ENCODE measurements at places on chromosomes 11 and 22. TPM values are rescaled to one million over a fixed set of nuclear protein-coding genes. Genes with fewer than 3 reads are reported as not detected.

DNA sequence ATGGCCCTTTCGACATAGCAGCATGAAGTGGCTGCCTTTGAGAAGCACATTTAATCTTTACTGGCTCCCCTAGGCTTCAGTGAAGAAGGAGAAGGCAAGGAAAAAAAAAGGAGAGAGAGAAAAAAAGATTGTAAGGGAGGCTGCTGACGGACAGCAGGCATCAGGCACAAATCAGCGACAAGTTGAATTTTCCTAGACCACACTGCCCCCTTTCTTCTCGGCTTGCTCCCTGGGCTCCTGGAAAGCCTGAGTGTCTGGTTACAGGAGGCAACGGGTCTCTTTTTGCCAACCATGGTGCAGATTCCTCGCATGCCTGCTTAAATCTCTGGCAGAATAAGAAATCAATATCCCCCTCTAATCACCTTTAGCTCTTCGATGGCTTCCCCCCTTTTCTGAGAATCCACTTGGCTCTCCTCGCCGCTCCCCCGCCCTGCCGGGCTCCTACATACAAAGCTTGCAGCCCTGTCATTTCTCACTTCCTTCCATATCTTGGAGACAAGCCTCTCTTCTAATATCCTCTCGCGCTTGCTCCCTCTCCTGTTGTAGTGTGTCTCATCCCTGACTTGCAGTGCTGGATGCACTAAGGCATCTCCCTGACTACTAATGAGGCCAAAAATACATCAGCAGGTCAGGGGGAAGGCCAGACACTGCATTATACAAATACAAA, 14.3 kb downstream of the BLID start:
- no peak overlapping the region for H3K27ac ChIP-seq
- H3K4me1 ChIP-seq, result no peaks in the 10 kb centered on the region
- no peak overlapping the region for H3K4me3 ChIP-seq
- no peak for DNase-seq

DNA sequence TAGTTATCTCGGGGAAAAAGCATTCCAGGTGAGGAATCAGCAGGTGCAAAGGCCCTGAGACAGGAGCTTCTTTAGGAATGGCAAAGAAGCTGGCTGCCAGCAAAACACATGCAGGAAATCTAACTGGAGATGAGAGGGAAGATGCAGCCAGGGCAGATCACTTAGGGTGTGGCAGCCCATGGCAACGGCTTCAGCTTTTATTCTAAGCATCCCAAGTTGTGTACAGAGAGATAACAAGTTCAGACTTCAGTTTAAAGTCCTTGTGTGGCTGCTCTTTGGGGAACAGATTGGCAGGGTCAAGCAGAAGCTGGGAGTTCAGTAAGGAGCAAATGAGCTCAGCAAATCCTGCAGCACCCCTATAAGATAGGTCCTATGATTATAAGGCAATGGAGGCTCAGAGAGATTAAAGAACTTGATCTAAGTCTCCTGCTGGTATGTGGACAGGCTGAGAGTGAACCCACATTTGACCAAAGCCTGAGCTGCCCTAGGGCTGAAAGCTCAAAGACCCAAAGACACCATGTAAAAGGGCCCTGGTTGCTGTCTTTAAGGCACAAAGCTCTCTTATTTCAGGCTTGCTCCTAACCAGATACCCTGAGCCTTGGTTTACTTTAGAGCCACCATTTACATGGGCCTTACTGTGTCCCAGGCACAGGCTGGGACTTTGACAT, 466.8 kb downstream of the SOX6 start:
- H3K4me3 ChIP-seq, result no peak overlapping the region
- no peaks in the 10 kb centered on the region for H3K27me3 ChIP-seq
- H3K4me1 ChIP-seq, result no peaks in the 10 kb centered on the region
- H3K36me3 ChIP-seq, result no peaks in the 10 kb centered on the region
- H3K27ac ChIP-seq, result no peak overlapping the region

DNA sequence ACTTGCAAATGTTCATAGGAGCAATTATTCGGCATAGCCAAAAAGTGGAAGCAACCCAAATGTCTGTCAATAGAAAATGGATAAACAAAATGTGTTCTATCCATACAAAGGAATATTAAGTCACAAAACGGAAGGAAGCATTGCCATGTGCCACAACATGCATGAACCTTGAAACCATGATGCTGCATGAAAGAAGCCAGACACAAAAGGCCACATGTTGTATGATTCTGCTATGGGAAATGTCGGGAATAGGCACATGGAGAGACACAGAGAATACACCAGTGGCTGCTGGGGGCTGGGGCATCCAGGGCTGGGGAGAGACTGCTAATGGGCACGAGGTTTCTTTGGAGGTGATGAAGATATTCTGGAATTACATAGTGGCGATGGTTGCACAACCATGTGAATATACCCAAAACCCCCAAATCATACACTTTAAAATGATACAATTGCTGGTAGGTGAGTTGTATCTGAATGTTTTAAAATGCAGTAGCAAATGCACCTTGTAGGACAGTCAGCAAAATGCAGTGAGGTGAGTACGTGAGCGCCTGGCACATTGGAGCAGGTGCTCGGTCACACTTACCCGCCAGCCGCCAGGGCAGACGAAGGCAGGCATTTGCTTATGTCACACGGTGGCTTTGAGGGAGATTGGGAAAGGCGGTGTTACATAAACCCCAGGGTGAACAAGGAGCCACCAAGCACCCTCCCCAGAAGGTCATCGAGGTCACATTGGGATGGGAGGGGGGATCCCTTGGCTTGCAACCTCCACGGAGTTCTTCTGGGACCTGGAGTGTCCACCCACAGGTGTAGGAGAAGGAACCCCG, 6.3 kb upstream of the OSM start:
- H3K27me3 ChIP-seq, result no peaks in the 10 kb centered on the region
- DNase-seq, result no peak
- H3K36me3 ChIP-seq, result no peaks in the 10 kb centered on the region
- H3K27ac ChIP-seq, result no peak overlapping the region
- H3K4me3 ChIP-seq, result no peak overlapping the region

DNA sequence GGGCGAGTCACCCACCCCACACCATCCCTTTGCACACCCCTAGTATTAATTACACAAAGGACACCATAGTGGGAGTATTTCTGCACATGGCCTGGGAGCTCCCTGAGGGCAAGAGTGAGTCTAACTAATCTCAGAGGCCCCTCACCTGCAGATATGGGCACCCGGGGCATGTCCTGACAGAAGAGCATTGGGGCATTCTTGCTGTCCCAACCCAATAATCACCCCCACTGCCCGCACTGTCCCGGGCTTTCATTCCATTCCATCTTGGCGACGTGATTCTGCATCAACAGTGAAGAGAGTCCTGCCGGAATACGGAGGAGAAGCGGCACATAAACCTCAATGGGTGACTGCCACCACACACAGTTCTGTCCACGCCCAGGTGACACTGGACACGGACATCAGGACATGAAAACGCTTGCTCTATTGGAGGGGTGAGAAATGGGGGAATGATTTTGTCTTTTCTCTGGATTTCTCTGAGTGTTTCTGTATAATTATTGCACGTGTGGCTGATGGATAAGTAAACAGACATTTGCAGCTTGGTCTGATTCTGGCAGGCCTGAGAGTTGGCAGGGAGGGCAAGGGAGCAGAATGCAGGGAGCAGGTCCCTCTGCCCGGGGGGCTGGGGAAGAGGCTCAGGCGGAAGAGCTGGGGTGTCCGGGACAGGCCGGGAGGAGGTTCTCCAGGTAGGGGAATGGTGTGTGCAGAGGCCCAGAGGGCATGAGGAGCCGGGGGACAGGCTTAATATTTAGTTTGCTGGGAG, 38.2 kb downstream of the SCUBE1 start:
- H3K36me3 ChIP-seq, result no peaks in the 10 kb centered on the region
- H3K4me3 ChIP-seq, result no peak overlapping the region
- DNase-seq, result no peak

GRCh38 chr11:128803011-128803410, 64.1 kb downstream of the KCNJ1 start:
- no peak overlapping the region for H3K27ac ChIP-seq
- DNase-seq, result no peak
- peaks cover 6% of the 10 kb centered on the region for H3K36me3 ChIP-seq
- no peaks in the 10 kb centered on the region for H3K27me3 ChIP-seq

- peak; percentile 87 for DNase-seq
- H3K4me3 ChIP-seq, result peak overlapping the region; percentile 56
- peaks cover 28% of the 10 kb centered on the region for H3K36me3 ChIP-seq
- peak overlapping the region; percentile 92 for H3K27ac ChIP-seq
- H3K4me1 ChIP-seq, result peaks cover 48% of the 10 kb centered on the region
- H3K27me3 ChIP-seq, result no peaks in the 10 kb centered on the region
Measured at GRCh38 chr22:50469377-50470305, 5.2 kb downstream of the SBF1 start.

DNA sequence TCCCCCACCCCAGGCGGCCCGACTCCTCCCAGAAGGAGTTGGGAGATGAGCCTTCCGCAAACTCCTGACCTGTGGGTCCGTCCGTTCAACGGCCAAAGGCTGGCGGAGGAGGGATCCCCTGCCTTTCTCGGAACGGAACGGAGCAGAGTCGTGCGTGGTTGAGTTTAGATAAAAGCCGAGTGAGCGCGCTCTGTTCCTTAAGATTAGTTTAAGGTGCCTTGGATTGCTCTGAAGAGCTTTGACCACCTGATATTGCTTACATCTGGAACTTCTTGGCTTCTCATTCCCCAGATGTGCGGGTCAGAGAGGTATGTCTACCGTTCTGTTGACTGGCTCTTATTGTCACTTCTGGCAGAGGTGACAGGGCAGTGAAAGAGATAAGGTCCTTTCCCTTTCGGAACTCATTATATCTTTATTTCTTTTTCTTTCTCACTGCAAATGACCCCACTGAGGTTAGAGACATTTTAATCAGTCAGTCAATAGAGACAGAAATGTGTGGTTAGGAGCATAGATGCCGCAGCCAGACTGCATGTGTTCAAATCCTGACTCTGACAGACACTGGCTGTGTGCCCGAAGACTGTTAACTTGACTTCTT, at the start of gene TRIM6:
TRIM6 (plus strand) TSS at position 31 of the 595 bp plus-strand sequence; CDS start at position 292, 261 bp downstream.
- H3K4me1 ChIP-seq, result no peaks in the 10 kb centered on the region
- 0 out of 2 replicates have a peak, but pooled peaks cover 2% of the 10 kb centered on the region for H3K36me3 ChIP-seq
- peak within 1 kb of the TSS; percentile 69 for H3K4me3 ChIP-seq
- no peaks in the 10 kb centered on the region for H3K27me3 ChIP-seq
- peak within 1 kb of the TSS; percentile 37 for H3K27ac ChIP-seq

- DNase-seq, result no peak
- H3K36me3 ChIP-seq, result no peaks in the 10 kb centered on the region
- no peaks in the 10 kb centered on the region for H3K27me3 ChIP-seq
- no peaks in the 10 kb centered on the region for H3K4me1 ChIP-seq
Measured at GRCh38 chr11:2671748-2672147, 28.0 kb downstream of the KCNQ1OT1 start.

- H3K4me1 ChIP-seq, result no peaks in the 10 kb centered on the region
- no peak for DNase-seq
- H3K27me3 ChIP-seq, result no peaks in the 10 kb centered on the region
- no peak overlapping the region for H3K4me3 ChIP-seq
Measured at GRCh38 chr11:116906479-116906878, 69.1 kb upstream of the APOA1 start.

DNA sequence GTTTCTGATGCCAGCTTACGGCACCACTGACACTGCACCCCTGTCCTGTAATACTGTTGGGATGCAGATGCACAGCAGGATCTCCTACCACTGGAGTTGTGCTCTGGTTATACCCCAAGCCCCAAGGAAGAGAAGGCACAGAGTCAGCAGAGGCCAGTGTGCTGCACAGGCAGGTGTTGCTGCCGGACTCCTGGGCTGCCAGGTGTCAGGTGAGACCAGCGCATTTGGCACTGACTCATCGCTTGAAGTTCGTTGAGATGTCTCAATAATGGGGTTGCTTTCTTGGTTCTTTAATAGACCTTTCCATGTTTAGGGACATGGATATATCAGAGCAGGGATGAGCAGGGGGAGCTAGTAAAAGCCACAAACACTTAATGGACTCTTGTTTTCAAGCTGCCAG, 75.7 kb upstream of the TTC12 start:
- DNase-seq, result no peak
- H3K4me1 ChIP-seq, result no peaks in the 10 kb centered on the region
- H3K27me3 ChIP-seq, result peaks cover 3% of the 10 kb centered on the region

- no peaks in the 10 kb centered on the region for H3K27me3 ChIP-seq
- H3K4me3 ChIP-seq, result no peak overlapping the region
- H3K27ac ChIP-seq, result no peak overlapping the region
- DNase-seq, result no peak
- no peaks in the 10 kb centered on the region for H3K4me1 ChIP-seq
Measured at GRCh38 chr11:46666516-46666915, 33.9 kb downstream of the ARHGAP1 start.

- H3K4me3 ChIP-seq, result no peak overlapping the region
- no peaks in the 10 kb centered on the region for H3K4me1 ChIP-seq
- no peaks in the 10 kb centered on the region for H3K36me3 ChIP-seq
- H3K27ac ChIP-seq, result no peak overlapping the region
Measured at GRCh38 chr11:45247433-45247832, 38.7 kb downstream of the SYT13 start.

DNA sequence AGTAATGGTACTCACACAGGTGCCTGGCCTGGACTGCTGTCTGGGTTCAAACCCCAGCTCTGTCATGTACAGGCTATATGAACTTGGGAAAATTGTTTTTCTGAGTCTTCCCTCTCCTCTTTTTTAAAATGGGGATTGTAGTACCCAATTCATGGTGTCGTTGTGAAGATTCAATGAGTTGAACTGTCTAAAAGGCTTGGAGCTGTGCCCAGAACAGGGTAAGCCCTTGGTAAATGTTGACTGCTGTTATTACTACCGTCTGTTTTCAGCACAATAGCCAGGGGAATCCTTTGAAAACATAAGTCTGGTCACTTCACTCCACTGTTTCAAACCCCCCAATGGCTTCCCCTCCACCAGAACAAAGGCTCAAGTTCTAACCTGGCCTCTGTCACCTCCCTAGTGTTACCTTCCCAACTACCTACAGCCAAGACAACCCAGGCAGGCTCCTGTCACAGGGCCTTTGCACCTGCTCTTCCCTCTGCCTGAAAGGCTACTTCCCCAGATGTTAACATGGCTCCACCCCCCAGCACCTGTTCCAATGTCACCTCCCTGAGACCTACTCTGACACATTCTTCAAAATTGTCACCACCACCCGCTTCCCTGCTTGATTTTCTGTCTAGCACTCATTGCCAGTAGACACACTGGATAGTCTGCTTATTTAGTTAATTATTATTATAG, 152.8 kb downstream of the CHST1 start:
- H3K4me3 ChIP-seq, result no peak overlapping the region
- no peak overlapping the region for H3K27ac ChIP-seq
- no peaks in the 10 kb centered on the region for H3K36me3 ChIP-seq
- no peaks in the 10 kb centered on the region for H3K4me1 ChIP-seq

The GP1BB gene
- total RNA-seq, result 0.28 TPM

The TMEM45B gene
- 0.13 TPM for total RNA-seq

All from GM12878 (cell line).